ENCODE measurements at places on chromosomes 3 and 15.

- no peak for DNase-seq
Measured at GRCh38 chr3:24351779-24352469, 142.7 kb downstream of the THRB start.

GRCh38 chr3:3053974-3054373 is 56.2 kb downstream of the IL5RA start:
- no peak for DNase-seq

- DNase-seq, result no peak
Measured at GRCh38 chr15:31247404-31247803, 79.2 kb upstream of the KLF13 start.

GRCh38 chr3:152595975-152596821 is 238.7 kb upstream of the P2RY1 start:
- DNase-seq, result no peak

DNA sequence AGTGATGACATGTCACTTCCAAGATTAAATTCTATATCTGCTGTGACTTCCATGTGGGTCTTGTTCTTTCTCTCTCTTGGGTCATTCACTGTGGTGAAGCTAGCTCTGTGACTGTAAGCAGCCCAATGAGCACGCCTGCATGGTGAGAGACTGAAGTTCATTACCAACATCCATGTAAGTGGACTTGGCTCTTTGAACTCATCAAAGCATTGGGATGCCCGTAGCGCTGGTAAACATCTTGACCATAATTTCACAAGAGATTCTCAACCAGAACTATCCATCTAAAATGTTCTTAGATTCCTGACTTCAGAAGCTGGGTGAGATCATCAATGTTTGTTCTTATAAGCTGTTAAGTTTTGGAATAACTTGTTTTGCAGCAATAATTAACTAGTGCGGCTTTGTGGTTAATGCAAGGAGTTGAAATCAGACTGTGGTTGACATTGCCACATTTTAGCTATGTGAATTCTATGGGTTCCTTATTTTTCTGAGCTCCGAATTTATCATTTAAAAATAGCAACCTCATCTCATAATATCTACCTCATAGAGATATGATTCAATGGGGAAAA is 31.6 kb upstream of the LRRC3B start:
- DNase-seq, result no peak

DNA sequence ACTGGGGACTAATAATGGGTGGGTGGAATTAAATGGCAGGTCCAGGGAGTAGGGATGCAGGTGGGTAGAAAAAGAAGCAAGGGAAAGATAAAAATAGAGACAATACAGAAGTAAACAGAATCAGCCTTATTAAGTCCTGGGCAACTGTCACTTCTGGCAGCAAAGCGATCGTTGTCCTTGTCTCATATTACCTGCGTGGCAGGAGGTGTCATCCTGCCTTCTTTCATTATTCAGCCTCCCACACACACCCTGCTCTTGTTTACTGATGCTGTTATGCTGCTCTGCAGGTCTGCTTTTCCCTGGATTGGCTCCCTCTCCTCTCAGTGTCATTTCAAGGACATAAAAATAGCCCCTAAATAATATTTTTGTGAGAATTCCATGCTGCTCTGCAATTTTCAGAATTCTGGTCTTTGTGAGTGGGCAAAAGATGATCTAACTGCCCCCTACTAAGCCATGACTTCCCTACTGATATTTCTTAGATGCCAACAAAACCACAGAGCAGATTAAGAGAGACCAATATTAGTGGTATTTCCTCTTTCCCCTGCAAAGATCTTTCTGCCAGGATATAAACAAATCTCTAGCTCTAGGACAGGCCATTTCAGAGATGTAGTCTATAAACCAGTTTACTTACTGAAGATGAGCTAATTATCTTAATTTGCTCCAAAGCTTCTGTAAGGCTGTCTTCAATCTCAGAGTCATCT is 8.5 kb downstream of the VEPH1 start:
- DNase-seq, result peak; percentile 85

DNA sequence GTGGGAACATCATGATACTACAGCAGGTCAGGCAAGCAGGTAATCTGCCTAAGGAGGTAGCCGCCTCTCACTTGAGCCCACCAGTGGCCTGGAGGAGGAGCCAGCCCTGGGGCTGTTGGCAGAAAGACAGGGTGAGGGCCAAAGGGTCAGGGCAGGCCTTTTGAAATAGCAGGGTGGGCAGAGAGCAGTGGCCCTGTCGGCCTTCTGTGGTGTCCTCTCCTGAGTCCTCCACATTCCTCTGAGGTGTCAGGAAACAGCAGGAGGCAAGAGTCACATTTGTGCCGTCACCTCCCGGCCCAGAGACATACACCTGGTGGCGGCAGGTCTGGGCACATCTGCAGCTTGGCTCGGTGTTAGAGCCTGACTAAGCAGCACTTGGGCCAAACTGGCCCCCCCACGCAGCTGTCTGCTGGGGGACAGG is 3.9 kb upstream of the BNC1 start:
- DNase-seq, result no peak

DNA sequence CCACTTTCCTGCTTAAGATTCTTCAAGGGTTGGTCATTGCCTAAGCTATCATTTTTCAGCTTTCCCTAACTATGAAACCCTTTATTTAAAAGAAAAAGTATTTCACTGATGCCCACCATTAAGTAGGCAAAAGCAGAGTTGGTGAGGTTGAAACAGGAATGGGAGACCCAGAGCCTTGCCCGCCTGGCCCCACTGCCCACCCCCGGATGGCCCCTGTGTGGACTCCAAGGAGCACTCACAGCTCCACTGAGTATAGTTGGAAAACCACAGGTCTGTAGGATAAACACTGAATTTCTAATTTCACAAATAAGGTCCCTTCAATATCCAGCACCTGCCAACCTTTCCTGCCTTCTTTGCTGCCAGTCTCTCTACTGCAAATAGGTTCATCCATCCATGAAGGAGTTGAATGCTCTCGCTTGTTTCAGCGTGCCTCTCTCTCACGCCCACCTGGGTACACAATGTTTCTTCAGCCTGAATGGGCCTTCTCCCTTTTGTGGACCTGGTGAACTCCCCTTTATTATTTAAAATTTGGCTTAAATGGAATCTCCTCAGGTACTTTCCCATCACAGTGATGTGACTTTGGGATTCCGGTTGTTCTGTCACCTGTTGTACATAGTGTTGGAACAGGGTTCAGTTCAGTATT is 8.7 kb upstream of the ACAP2 start:
- peak; percentile 25 for DNase-seq

GRCh38 chr3:17775073-17775472 is 32.6 kb upstream of the TBC1D5 start:
- no peak for DNase-seq

GRCh38 chr15:91318516-91318915 is 218.5 kb downstream of the SV2B start:
- DNase-seq, result no peak

- no peak for DNase-seq
Measured at GRCh38 chr3:184954251-184954650, 142.3 kb downstream of the VPS8 start.

DNA sequence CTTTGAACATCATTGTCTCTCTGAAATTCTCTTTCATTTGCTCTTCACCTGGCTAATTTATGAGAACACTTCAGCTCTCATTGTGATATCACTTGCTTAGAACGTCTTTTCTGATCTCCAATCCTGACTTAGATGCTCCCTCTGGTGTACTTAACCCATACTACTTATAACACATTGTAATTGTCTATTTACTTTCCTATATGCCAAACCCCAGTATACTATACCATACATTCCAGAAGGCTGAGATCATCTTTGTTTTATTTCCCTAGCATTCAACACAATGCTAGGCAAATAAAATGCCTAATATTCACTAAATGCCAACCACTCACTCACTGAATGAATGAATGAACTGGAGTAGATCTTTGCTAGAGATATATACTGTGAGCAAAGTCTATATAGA is 27.0 kb upstream of the PEX5L start:
- no peak for DNase-seq

- DNase-seq, result no peak
Measured at GRCh38 chr15:37394402-37395099, 294.2 kb upstream of the MEIS2 start.

DNA sequence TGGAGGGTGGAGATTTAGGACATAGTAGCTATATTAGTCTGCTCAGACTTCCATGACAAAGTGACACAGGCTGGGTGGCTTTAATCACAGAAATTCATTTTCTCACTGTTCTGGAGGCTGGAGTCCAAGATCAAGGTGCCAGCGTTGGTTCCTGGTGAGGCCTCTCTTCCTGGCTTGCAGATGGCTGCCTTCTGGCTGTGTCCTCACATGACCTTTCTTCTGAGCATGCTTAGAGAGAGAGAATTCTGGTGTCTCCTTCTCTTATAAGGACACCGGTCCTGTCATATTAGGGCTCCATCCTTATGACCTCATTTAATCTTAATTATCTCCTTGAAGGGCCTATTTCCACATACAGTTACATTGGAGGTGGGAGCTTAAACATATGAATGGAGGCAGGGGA is 14.9 kb upstream of the SHC4 start:
- no peak for DNase-seq

DNA sequence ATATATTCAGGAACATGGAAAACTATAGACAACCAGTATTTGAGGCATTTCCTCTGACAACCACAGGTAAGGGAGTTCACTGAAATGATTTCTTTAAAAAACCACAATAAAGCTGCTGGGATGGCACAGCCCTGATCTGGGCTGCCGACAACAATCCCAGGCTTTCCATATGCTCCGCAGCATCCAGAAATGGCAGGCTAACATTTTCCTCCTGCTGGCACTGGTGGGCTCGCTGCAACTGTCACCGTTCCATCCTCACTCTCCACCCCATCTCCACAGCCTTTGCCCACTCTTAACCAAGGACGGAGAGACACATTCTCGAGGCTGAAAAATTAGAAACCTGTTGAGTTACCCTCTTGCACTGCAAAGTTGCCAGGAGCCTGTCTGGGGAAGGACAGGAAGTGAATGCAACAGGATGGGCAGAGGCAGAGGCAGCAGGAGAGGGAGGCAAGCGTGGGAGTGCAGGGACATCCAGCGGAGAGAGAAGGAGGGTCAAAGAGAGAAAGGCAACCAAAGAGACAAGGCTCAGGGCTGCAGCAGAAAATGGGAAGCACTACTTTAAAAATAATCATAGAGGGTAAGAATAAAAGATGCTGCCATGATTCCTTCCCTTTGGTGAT is 79.0 kb upstream of the ARRDC4 start:
- DNase-seq, result no peak

DNA sequence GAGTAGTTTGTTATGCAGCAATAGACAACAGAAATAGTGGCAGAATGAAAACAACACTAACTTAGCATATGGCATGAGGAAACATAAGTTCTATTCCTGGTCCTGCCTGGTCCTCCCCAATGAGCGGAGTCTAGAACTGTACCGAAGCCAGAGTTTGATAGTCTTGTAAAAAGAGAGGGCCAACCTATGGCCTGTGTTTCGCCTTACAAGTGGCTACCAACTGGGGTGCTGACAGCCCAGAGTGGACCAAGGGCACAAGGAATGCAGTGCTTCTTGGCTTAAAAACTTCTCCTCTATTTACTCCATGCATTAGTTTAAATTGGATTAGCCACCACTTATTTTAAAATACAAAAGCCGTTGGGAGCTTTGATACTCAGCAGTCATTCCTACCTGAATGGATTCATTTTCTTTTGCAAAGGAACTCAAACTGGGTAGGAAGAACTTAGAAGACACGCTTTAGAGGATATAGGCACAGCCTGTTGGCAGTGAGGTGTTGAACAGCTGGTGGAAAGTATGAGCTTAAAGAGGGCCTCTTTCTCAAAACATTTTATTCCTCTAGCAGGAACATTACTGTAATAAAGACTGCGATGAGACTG is 302.9 kb downstream of the PLCL2 start:
- no peak for DNase-seq

DNA sequence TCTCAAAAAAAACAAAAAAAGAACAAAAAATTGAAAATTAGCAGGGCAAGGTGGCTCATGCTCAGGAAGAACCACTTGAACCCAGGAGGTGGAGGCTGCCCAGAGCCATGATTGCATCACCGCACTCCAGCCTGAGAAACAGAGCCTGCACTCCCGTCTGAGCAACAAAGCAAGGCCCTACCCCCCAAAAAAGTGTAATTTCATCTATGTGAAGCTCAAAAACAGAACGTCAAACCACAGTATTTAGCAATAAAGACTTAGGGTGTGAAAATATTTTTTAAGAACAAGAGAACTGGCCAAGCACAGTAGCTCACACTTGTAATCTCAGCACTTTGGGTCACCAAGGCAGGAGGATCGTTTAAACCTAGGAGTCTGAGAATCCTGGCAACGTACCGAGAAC is 38.2 kb downstream of the STAG1 start:
- DNase-seq, result no peak

DNA sequence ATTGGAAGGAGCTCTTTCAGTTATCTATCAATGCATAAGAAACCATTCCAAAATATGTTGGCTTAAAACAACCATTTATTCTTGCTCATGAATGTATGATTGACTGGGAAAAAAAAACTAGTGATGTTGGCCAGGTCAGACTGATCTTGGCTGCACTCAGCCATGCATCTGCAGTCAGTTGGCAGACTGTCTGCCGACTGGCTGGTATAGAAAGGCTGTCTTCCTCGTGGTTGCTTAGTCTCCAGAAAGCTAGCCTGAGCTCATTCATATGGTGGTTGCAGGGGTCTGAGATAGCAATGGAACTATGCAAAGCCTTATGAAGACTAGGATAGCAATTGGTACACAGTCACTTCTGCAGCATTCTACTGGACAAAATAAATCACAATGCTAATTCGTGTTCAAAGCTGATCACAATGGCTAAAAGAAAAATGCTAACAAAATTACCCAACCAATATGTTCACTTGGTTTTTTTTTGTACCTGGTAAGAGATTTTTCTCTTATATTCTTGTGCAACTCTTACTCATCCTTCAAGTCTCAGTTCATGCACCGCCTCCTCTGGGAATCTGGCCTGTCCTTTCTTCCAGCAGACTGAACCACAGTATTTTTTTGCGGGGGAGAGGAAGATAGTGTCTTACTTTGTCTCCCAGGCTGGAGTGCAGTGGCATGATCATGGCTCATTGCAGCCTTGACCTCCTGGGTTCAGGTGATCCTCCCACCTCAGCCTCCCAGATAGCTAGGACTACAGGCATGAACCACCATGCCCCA is 126.8 kb downstream of the KCNAB1 start:
- DNase-seq, result no peak

DNA sequence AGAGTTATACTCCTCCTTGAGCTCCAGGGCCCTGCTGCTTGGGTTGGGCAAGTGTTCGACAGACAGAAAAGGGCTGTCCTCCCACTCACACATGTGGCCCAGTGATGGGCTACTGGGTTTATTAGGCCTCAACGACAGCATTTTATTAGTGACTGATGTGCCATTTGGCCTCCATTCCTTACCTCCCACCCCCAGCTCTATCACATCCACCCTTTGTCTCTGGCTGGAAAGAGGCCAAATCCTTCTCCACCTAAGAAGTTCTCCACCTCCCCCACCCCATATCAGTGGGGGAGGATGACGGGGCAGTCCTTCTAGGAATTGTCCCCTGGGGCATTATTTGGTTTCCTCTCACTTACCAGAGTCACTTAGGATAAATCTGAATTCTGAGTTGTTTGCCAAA is 57.1 kb upstream of the WNT5A start:
- no peak for DNase-seq

DNA sequence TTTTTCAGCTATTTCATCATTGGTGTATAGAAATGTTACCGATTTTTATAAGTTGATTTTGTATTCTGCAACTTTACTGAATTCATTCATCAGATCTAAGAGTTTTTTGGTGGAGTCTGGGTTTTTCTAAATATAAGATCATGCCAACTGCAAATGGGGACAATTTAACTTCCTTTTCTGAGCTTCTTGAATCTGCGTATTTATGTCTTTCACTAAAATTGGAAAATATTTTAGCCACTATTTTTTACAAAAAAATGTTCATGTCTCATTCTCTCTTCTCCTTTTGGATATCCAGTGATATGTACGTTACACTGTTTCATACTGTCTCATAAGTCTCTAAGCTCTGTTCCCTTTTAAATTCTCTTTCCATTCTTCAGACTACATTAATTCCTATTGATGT is 123.8 kb downstream of the ISL2 start:
- DNase-seq, result no peak
